Activated CD8-positive, alpha-beta memory T cell treated with anti-CD3 and anti-CD28 coated beads for 4 hours (primary cell): ENCODE measurements at places on chromosomes 2 and 18.

DNA sequence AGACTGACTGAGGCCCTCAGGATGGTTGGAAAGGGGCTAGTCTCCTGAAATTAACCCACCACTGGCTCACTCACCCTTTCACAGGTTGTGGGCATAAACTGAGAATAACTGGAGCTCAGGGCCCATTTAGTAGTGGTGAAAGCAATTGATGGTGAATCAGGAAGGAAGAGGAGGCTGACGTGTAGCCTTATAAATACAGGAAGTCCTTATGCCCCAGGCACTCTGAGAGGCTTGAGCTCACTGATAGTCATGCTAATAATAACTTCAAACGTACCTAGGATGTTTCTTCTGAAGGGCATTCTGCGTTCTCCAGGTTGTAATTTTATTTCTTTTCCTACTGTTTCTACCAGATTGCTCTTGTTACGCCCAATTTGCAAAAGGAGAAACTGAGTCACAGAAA is 328.4 kb downstream of the CLIP4 start:
- DNase-seq: no peak

DNA sequence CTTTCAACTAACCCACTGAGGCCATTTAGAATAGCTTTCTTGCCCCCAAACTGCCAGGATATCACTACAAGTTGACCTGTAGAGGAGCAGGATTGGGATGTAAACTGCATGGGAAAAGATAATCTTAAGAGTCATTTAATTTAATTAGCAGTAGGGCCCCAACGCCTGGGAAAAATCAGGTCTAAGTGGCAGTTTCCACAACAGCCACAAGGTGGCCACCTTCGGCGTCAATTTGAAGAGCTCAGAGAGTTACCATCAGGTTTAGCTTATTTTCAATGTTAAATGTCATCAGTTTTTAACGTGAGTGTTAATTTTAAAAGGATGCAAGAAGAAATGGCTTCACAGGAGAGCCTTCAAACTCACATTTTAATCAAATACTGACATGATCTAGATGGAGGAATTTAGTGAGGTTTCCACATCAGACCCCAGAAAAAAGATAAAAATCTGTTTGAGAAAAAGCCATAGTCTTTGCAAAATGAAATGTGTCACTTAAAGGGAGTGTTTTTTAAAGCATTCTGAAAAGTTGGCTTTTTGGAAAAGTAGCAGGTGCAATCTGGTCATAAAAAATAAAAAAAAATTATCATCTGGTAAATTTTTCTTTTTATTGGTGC is 77.3 kb upstream of the UPP2 start:
- DNase-seq: peak; percentile 7

- no peak for DNase-seq
Measured at GRCh38 chr2:27042985-27043634, 8.4 kb upstream of the AGBL5 start.

- DNase-seq: no peak
Measured at GRCh38 chr2:143345887-143346787, 216.9 kb downstream of the ARHGAP15 start.

DNA sequence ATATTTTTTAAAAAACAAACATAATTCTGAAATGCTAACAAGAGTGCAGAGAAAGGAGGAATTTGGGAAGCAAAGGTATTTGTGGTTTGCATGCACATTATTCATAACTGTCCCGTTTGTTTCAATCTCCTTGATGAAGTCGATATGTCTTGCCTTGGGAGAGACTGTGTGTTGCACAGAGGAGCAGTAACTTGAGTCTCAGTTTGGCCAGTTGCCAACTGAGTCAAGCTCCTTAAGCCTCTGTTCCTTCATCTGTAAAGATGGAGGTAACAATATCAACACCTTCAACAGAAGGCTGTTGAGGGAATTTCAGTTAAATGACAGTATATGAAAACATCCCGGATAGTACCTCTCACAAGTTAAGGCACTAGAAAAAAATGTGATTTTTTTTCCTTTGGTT is 226.2 kb downstream of the ASXL3 start:
- DNase-seq: no peak

DNA sequence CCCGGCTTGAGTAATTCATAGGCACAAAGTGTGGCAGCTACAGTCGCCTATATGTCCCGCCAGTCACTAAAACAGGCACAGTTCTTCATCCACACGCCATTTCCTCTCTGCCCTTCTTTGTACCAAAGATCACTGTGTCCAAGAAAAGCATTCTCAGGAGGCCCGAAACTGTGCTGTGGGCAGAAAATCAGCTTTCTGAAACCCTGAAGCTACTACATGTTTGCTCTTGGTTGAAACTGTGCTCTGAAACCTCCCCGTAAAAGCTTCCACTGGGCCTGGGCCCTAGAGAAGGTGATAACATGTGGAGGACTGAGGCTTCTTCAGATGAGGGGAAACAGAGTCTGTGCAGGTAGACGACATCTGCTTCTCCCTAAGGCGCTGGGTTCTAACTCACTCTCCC is 75.6 kb upstream of the ID2 start:
- no peak for DNase-seq

DNA sequence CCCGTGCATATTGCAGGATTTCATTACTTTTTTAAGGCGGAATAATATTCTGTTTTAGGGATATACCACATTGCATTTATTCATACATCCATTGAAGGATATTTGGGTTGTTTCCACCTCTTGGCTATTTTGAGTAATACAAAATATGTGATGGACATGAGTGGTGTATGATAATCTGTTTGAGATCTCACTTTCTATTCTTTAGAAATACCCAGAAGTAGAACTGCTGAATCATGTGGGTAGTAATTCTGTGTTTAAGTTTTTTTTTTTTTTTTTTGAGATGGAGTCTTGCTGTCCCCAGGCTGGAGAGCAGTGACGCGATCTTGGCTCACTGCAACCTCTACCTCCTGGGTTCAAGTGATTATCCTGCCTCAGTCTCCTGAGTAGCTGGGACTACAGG is 201.4 kb downstream of the NYAP2 start:
- DNase-seq: no peak

DNA sequence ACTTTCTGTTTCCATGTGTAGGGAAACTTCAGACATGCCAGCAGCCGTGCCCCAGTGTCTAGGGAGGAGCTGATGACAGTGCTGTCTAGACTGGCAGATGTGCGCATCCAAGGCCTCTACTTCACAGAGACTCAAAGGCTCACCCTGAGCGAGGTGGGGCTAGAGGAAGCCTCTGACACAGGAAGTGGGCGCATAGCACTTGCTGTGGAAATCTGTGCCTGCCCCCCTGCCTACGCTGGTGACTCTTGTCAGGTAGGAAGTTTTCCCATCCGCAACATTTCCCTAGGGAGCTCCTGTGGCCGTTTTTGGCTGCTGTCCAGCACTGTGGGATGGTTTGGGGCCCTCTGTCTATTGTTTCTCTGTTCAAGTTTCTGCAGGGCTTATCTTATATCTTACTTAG is 143.1 kb upstream of the TTC39C start:
- DNase-seq: peak; percentile 47

DNA sequence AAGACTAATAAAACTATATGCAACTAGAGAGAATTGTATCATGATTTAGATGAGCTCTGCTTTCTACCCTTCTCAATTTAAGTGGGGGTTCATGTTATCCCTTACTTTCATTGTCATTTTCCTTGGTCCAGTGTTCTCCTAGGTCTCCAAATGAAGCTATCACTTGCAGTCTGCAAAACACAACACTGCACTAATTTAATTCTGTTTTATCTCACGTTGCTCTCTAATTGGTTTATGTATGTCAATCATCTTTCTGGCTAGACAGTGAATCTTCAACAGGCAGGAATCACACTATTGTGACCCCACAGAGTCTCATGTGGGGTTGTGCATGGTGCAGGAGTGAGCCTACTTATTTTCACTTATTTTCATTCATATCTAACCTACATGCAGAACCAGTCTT is 348.3 kb upstream of the SYT4 start:
- DNase-seq: no peak

GRCh38 chr2:236889791-236890704 is 195.6 kb upstream of the COPS8 start:
- no peak for DNase-seq

DNA sequence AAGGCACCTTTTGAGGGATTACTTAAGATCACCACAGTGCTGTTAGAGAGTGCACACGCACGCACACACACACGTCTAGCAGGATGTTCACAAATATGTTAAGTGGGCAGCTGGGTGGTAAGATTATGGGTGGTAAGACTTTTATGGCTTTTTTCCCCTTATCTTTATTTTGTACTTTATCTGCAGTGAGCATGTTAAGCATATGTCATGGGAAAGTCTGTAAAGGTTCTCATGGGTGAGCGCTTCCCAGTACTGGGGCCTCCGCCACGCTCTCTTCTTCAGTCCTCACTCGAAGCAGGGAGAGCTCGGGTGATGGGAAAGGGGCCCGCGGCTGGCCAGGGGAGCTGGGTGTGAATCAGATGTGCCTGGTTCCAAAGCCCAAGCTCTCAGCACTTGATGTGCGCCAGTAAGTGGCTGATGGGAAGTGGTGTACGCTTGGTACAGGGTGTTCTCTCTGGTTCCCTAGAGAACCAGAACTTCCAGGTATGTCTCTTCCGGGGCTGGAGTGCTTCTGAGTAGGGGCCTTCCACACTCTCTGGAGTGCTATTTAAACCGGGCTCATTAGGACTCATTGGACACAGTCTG is 83.9 kb upstream of the YWHAQ start:
- DNase-seq: no peak

DNA sequence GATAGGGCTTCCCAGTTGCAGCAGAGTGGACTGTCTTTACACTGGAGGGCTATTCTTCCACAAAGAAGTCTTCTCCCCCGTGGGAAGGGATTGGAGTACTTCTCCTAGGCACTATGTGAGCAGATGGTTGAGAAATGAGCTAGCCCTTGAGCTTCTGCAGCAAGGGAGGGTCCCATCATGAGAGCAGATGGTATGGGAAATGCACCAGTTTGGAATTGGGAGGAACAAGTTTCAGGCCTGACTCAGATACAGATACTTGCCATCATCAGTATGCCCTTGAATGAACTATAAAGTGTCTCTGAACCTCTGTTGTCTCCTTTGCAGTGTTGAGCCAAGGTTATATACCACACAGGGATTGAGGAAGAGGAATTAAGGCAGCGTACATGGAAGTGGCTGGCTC is 757.4 kb downstream of the RNF144A start:
- no peak for DNase-seq

DNA sequence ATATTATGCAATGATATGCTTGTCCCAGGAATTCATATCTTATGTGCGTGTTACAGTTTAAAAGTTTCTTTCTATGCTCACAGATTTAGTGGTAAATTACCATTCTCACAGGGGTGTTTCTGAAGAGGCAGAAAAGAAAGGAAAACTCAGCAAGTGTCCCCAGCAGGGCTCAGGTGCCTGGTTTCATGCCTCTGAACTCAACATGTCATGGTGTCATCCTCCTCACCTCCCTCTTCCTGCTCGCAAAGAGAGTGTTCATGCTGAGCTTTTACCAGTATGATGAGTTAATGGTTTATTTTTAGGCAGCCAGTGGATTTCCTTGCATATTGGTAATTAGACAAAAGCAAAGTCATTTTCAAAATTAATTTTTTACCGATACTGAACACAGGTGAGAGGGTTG is 492.9 kb upstream of the ZEB2 start:
- DNase-seq: no peak
